ENCODE measurements at places on chromosomes 1 and 21.

GRCh38 chr1:188877668-188878067 lies 1600.0 kb downstream of the BRINP3 start:
- DNase-seq, result no peak

GRCh38 chr1:159867664-159868026 lies 5.2 kb upstream of the VSIG8 start:
- DNase-seq, result no peak

- no peak for DNase-seq
Observed at GRCh38 chr1:62247391-62248168, 52.9 kb downstream of the L1TD1 start.

- DNase-seq, result no peak
Observed at GRCh38 chr21:45776971-45777370, 133.4 kb downstream of the PCBP3 start.

DNA sequence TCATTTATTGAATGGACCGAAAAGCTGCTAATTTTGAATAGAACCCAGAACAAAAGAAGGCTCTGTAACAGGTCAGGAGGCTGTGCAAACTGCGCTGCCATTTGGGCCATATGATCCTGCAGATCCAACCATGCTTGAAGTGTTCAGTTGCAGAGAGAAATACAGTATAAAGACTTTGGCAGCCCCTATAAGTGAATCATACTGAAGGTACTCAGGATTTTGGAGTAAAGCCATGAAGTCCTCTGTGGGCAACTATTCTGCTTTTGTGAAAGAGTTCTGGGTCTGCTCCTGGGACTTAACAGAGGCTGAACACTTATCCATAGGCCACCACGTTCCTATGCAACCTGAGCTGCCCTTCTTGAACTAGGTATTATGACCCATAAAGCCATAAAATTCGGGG lies 1613.6 kb upstream of the PRMT6 start:
- DNase-seq, result no peak
